ENCODE measurements at places on chromosomes 16 and 17. TPM values are rescaled to one million over a fixed set of nuclear protein-coding genes. Genes with fewer than 3 reads are reported as not detected.

DNA sequence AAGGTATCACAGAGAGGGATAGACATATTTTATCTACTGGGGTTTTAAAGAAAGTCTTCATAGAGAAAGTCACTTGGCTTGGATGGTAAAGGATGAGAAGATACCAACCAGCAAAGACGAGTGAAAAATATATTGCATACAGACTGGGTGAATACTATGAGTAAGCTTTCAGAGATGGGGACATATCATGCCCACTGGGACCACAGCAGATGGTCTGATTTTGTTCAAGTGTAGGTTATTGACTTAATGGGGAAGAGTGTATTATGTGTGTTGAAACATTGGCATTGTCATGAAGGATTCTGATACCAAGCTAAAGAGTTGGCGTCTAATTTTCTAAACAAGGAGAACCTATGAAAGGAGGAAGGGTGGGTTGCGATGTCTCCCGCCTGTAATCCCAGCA is 13.8 kb upstream of the MMD start:
- DNase-seq: no peak

- no peak for DNase-seq
Measured at GRCh38 chr16:46996391-46996790, 22.9 kb upstream of the DNAJA2 start.

Gene MT1F
- 1.1 TPM for total RNA-seq

- DNase-seq: no peak
Measured at GRCh38 chr17:48352630-48353029, 77.4 kb downstream of the SKAP1 start.

Gene MT1G
- 4.2 TPM for total RNA-seq

Gene TBC1D3E
- total RNA-seq: not detected

- no peak for DNase-seq
Measured at GRCh38 chr16:54331241-54332002, 44.8 kb upstream of the IRX3 start.

- DNase-seq: no peak
Measured at GRCh38 chr17:48153691-48154358, 46.3 kb downstream of the SNX11 start.

Gene LGALS9C
- 1.1 TPM for total RNA-seq

Gene APOBR
- 2.4 TPM for total RNA-seq

GRCh38 chr17:8007836-8008235 is 5.4 kb downstream of the GUCY2D start:
- DNase-seq: no peak
